ENCODE measurements at places on chromosomes 4 and X. TPM values are rescaled to one million over a fixed set of nuclear protein-coding genes. Genes with fewer than 3 reads are reported as not detected.

GRCh38 chr4:60485276-60485675 is 714.9 kb upstream of the ADGRL3 start:
- no peak overlapping the region for H3K27ac ChIP-seq
- no peak for DNase-seq
- no peaks in the 10 kb centered on the region for H3K4me1 ChIP-seq
- H3K27me3 ChIP-seq, result no peaks in the 10 kb centered on the region
- no peak overlapping the region for H3K4me3 ChIP-seq
- H3K36me3 ChIP-seq, result no peaks in the 10 kb centered on the region

GRCh38 chr4:20889901-20890300 is 189.6 kb downstream of the PACRGL start:
- H3K4me3 ChIP-seq, result no peak overlapping the region
- no peaks in the 10 kb centered on the region for H3K4me1 ChIP-seq
- H3K36me3 ChIP-seq, result no peaks in the 10 kb centered on the region

GRCh38 chrX:67734111-67734753 is 190.4 kb downstream of the AR start:
- H3K36me3 ChIP-seq, result no peaks in the 10 kb centered on the region
- H3K4me1 ChIP-seq, result no peaks in the 10 kb centered on the region
- no peak overlapping the region for H3K4me3 ChIP-seq
- no peaks in the 10 kb centered on the region for H3K27me3 ChIP-seq

DNA sequence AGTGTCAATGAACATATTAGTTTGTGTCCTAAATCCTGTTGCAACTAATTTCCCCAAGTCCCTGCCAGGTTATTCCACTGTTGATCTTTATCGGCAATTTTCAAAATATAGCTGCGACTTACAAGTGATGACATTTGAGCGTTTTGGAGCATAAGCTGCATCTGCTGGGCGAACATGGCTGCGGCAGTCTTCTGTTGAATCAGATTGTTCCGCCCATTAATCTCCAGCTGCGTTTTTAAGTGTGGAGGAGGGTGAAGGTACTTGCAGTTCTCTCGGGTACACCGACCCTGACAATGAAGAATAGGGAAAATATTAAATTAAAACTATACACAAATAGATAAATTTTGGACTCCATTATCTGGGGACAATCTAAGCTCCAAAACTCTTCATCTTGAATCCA is 82.7 kb downstream of the MBNL3 start:
- H3K4me1 ChIP-seq, result no peaks in the 10 kb centered on the region
- DNase-seq, result no peak
- H3K27me3 ChIP-seq, result no peaks in the 10 kb centered on the region
- H3K27ac ChIP-seq, result no peak overlapping the region
- H3K36me3 ChIP-seq, result no peaks in the 10 kb centered on the region
- H3K4me3 ChIP-seq, result no peak overlapping the region

GRCh38 chr4:6019316-6020263 is 1.4 kb upstream of the C4orf50 start:
- no peak overlapping the region for H3K27ac ChIP-seq
- no peak overlapping the region for H3K4me3 ChIP-seq
- no peaks in the 10 kb centered on the region for H3K27me3 ChIP-seq
- H3K36me3 ChIP-seq, result no peaks in the 10 kb centered on the region

The CHRNA9 gene
- total RNA-seq, result not detected

The FGB gene
- not detected for total RNA-seq

GRCh38 chrX:108169768-108170167 is 78.2 kb downstream of the ATG4A start:
- H3K4me3 ChIP-seq, result no peak overlapping the region
- H3K36me3 ChIP-seq, result no peaks in the 10 kb centered on the region
- DNase-seq, result no peak
- no peak overlapping the region for H3K27ac ChIP-seq

The OTC gene
- not detected for total RNA-seq

DNA sequence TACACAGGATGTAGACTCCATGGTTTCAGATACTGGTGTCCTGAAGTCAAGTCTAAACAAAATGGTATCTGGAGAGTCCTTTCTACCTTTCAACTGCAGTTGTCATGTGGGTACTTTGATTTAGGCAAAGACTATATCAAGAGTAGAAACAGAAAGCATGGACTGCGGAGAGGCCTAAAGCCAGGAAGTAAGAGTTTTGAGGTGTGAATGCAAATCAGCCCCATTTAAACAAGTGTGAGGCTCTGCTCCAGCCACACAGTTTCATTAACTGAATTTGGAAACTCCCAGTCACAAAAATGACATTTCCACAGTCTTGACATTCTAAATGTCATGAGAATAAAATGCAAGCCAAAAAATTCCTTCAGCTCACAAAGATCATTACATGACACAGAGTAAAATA is 87.2 kb upstream of the MCF2 start:
- no peak for DNase-seq
- H3K4me3 ChIP-seq, result no peak overlapping the region
- no peaks in the 10 kb centered on the region for H3K36me3 ChIP-seq
- no peaks in the 10 kb centered on the region for H3K4me1 ChIP-seq
